ENCODE measurements at places on chromosomes 2 and 18. TPM values are rescaled to one million over a fixed set of nuclear protein-coding genes. Genes with fewer than 3 reads are reported as not detected.

DNA sequence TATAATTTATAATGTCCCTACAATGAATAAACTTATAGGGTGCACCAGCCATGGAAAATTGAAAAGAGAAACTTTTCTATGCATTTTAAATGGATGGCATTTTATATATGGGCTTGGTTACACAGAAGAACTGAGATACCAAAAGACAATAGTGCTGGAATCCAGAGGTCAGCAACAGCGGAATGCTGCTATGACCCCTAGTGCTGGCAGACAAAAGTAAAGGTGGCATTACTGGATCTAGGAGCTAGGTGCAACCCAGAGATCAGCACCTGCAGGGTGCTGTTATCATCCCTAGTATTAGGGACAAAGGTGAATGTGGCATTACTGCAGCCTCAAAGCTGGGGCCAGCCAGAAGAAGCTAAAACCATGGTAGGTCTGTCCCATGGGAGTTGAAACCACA, 392.7 kb upstream of the ST6GAL2 start:
- no peak for DNase-seq

Gene GPR39
- 14.1 TPM for total RNA-seq

Gene LBX2
- total RNA-seq = 0.76 TPM

DNA sequence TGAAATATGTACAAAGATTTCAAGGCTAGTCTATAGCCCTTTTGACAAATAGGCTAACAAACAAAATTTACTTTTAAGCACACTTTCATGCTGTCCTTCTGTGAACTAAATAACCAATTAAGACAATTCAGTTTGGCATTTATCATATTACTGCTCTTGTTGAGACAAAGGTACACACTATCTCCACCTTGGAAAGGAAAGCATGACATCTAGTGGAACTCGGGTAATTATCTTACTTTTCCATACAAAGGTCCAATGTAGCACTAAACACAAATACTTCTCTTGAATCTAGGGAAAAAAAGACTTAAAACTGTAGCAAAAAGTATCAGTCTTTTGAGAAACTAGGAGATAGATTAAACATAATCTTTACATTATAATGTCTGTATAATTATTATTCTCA, 125.0 kb upstream of the CD226 start:
- no peak for DNase-seq

Gene RNF152
- total RNA-seq = not detected

Gene PXDN
- total RNA-seq = 92.2 TPM

GRCh38 chr18:23689031-23689615, at the start of gene LAMA3:
LAMA3 (plus strand) TSS chr18:23689453; CDS start chr18:23689684, 231 bp downstream.
- peak; percentile 53 for DNase-seq

DNA sequence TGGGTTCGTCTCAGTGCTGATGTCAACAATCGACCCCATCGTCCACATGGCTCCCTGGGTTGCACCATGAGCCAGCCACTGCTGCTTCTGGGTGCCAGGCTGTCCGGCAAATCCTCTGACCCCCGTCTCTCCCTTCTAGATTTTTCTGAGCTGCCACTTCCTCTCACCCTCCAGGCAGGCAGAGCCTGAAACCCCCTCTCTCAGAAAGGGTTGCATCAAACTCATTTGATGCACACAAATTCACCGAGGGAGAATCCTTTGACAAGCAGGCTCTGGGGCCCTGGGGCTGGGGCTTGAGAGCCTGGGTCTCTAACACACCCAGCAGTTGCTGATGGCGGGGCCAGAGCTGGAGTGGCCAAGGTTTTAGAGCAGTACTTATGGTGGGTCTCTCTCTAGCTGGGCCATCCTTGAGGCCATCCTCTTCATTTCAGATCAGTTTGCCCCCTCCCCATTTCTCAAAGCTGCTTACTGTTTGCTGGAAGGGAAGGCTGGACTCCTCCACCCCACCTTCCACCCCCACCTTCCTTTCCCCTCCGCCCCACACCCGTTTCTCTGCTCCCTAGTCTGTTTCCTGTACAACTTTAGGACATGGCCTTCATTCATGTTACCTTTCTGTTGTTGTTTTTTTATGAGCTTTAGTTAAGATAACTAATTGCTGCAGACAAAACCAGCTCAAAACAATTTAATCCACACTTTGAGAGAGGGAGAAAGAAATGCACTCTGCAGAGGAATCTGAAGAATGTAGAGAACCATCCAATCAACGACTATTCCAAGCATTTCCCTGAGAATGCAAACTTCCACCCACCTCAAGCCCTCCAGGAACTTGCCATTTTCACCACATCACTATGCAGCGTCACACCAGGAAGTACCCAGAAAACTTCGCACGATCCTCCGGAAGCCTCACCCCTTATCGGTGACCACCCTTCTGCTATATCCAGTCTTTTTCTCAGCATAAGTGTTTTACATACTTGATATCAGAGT, 69.5 kb downstream of the ARL4C start:
- DNase-seq = peak; percentile 84

- no peak for DNase-seq
Observed at GRCh38 chr2:30321466-30321865, 90.1 kb downstream of the LBH start.

All from PC-9 (cell line).